GM06990 (cell line): ENCODE measurements at places on chromosomes 7 and 10.

DNA sequence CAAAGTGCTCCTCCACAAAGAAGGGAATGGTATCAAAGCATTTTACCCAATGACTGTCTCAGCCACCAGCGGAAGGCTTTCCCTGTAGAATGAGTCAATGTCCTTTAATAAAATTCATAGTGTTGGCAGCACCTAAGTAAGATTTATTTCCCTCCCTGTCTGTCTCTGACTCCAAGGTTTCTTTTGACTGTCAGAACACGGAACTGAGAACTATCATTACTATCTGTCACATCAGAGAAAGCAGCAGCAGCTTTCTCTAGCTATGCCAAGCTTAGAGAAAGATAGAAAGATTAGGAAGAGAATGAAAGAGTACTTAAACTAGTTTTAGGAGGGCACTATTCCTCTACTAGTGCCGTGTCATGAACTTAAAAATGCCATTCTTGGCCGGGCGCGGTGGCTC lies 400.1 kb downstream of the SORCS1 start:
- no peak for DNase-seq

GRCh38 chr7:28661826-28662595 lies 249.7 kb downstream of the CREB5 start:
- peak; percentile 26 for DNase-seq

DNA sequence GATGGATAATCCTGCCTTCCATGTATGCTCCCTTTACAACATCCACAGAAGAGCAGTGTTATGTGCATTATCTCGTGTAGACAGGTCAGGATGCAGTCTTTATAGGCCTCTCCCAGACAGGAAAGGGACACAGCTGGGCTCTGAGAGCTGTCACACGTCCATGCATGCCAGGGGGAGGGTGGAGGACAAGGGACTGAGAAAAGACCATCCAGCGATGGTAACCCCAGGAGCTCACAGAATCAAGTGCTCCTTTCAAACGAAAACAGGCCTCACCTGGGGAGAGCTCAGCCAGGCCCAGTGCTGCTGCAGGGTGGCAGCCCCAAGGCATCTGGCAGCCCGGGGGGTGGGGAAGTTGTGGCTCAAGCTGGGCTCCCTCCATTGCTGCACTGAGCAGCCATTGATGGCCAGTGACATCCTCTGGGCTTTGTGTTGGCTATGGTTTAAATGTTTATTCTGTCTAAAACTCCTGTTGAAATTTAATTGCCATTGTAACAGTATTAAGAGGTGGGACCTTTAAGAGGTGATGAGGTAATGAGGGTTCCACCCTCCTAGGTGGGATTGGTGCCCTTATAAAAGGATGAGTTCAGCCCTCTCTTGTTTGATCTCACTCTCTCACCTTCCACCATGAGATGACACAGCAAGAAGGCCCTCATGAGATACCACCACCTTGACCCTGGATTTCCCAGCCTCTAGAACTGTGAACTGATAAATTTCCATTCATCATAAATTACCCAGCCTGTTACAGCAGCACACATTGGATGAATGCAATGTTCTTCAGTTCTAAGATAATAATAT lies 15.7 kb downstream of the JCAD start:
- no peak for DNase-seq

DNA sequence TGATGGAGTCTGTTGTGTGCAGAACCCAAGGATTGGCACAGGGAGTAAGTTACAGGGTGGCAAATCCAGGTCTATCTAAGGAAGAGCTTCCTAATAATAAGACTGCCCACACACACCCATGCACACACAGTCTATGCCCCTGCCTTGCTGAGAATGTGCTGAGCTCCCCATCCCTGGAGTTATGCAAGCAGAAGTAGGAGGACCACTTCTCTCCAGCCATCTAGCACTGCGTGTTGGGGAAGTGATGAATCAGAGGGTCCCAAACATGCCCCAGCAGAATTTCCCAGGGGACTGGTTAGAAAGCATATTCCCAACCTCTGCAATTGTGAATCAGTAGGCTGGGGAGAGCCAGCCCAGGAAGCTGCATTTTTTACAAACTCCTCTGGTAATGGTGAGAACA lies 117.2 kb downstream of the CDH23 start:
- DNase-seq, result no peak

GRCh38 chr10:4057725-4058513 lies 272.9 kb upstream of the KLF6 start:
- DNase-seq, result no peak

GRCh38 chr10:34480345-34480744 lies 334.8 kb downstream of the PARD3 start:
- no peak for DNase-seq

DNA sequence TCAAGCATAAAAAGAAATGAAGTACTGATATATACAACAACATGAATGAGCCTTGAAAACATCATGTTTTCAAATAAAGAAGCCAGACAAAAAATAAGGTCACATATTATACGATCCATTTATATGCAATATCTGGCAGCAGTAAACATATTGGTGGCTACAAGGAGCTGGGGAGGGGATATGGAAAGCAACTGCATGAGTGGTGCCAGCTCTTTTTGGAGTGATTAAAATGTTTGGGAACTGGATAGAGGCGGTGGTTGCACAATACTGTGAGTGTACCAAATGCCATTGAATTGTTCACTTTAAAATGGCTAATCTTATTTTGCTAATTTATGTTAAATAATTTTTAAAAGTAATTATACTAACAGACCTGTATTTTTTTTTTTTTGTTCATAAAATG lies 481.7 kb downstream of the PCDH15 start:
- no peak for DNase-seq
